Left lobe of liver (tissue), 2 donors: ENCODE measurements at places on chromosomes 12 and 14. TPM values are rescaled to one million over a fixed set of nuclear protein-coding genes. Genes with fewer than 3 reads are reported as not detected.

AKAP6 gene
- 7.2 TPM for total RNA-seq

DNA sequence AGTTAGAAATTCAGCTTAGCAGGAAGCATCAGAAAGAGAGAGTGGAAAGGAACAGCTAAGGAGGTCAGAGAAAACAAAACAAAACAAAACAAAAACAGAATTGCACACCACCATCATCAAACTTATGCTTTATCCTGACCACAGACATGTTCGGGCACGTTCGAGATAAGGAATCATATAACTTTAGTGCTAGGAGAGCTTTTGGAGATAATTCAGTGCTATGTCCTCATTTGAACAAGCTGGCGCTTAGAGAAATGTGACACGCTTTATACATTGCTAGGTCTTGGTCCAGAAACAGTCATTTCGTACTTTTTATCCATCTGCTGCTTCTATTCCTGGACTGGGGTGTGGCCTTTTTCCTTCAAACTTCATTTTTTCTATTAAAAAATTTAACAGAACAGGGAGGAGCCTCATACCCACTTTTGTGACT lies 213.1 kb downstream of the PTPRO start:
- no peak for DNase-seq

GRCh38 chr14:93346926-93347721 lies at the start of gene COX8C:
Gene COX8C, plus strand, starts transcription at chr14:93347182. Its CDS starts 87 bp downstream, at chr14:93347269.
- DNase-seq = no peak

- no peak for DNase-seq
These were observed 68.2 kb upstream of the IGF1 start for GRCh38 chr12:102548543-102548942.

DNA sequence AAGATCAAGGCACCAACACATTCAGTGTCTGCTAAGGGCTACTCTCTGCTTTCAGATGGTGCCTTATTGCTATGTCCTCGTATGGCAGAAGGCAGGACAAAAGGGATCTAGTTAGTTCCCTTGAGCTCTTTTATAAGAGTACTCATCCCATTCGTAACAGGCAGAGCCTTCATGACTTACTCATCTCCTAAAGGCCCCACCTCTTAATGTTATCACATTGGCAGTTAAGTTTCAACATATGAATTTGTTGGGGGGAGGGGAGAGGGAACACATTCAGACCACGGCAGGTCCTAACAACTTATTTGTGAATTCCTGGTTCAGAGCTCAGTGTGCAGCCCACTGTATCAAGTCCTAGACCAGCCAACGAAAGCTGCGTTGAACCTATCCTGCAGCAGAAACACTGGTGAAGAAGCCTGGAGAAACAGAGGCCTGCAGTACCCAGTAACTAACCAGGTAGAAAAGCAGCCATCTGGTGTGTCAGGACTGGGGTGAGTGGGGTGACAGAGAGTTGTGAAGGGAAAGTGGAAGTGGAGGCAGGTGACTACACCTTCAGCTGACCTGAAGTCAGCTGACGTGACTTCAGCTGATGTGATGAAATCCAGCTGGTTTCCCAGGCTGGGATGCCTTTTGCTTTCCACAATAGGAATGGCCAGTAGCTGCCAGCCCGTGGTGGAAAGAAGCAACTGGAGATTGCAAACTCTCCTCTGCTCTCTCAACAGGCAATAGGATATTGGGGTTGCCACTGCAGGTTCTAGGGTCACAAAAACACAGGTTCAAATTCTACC lies 101.6 kb upstream of the PLXNC1 start:
- DNase-seq = no peak

GRCh38 chr14:55333711-55334485 lies 62.7 kb downstream of the FBXO34 start:
- DNase-seq = no peak

DNA sequence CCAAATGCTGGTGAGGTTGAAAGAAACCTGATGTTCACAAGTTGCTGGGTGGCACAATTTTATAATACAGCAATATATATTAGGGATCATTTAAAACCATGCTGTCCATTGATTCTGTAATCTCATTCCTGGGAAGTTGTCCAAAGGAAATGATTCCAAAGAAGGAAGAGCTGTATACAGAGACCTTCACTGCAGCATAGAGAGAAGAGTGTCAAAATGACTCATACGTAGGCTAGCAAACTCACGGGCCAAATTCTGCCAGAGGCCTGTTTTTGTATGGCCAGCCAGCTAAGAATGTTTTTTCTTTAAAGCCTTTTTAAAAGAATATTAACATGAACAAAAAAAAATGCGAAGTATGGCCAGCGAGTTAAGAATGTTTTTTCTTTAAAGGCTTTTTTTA lies 69.2 kb upstream of the MED13L start:
- no peak for DNase-seq

WDHD1 gene
- 1.3 TPM for total RNA-seq

DNA sequence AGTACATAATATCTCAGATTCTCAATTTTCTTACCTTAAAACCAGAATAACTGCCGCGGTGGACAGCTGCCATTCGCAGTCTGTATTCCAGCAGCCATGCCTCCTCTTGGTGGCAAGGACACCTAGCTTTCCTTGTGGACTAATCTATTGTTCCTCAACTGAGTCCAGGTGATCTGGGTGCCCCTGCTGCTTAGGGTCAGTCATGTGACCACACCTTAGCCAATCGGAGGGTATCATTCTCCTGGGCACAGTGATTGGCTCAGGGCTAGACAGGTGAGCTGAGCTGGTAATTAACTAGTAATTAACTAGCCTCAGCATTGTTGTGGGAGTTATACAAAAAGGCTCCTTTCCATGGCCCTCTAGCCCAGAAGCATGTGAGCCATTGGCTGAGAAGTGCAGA lies 55.0 kb downstream of the RIMBP2 start:
- no peak for DNase-seq

L3HYPDH gene
- 16.7 TPM for total RNA-seq

TDG gene
- 7.0 TPM for total RNA-seq

DNA sequence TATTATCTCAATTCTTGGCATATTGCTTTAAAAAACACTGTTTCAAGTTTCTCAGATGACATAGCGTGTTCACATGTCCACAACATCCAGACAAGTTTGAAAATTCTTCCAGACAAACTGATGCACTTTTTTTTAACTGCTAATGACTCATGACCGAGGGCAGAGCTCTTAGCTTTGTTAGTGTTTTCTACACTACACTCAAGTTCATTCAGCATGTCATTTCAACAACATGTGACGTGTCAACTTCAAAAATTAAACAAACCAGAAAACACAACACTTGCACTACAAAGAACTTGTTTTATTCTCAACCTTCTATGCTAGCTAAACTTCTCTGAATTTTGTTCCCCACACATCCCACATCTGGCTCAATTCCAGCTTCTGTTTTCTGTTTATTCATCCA lies 1186.3 kb upstream of the FLRT2 start:
- no peak for DNase-seq

- peak; percentile 49 for DNase-seq
These were observed 830 bp upstream of the MIS18BP1 start for GRCh38 chr14:45253754-45254310.

DNA sequence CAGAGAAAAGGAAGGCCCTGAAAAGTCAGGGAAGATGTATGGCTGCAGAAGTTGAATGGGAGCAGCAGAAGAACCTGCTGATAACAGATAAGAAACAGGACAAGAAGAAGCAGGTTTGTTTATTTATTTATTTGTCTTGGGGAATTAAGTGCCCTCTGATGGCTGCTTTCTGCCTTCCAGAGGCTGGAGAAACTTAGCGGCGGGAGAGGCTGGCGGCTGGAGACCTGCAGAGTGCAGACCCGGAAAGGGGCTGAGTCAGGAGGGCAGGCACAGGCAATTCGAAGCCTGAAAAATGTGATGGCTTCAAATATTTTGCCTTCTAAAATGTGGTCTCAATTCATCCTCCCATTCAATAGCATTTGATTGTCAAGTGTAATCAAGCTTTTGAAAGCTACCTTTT lies 168.2 kb upstream of the GZMB start:
- DNase-seq = no peak

OR4E2 gene
- total RNA-seq = not detected

KLHL33 gene
- 0.20 TPM for total RNA-seq

DNA sequence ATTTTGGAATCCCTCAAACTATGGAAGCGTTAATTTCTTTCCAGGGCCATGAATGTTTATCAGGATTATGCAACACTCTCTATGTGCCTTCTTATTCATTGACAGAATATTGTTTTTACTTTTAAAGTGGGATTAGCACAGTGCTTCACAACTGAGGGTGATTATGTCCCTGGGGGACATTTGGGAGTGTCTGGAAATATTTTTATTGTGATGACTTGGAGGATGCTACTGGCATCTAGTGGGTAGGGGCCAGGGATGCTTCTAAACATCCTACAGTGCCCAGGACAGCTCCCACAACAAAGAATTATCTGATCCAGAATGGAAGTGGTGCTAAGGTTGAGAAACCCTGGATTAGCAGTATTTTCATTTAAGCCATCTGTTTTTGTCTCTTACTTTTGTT lies 338.5 kb upstream of the SOX5 start:
- no peak for DNase-seq

DNA sequence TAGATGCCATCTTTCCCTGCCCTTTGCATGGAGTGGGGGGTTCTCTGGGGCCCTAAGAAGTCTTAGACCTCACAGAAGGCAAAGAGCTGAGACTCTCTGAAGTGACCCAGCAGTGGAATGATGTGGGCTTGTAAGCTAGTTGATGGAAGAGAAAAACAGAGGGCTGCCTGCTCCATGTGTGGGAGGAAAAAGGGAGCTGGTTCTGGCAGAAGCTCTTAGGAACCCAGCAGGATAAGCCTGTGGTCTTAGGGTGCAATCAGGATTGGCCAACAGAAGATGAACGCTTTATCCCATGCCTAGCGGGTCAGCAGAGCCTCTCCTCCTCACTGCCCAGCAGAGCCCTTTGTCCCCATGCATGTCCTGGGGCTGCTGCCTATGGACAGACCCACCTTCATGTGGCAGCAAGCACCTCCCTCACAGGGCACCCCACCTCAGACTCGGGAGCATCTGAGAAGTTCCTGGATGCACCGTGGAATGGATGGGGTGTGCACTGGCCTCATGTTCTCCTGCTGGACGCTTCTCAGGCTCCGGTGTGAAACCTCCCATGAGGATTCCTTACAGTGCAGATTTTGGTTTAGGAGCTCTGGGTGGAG lies 152.7 kb downstream of the ADGRD1 start:
- DNase-seq = no peak

DNA sequence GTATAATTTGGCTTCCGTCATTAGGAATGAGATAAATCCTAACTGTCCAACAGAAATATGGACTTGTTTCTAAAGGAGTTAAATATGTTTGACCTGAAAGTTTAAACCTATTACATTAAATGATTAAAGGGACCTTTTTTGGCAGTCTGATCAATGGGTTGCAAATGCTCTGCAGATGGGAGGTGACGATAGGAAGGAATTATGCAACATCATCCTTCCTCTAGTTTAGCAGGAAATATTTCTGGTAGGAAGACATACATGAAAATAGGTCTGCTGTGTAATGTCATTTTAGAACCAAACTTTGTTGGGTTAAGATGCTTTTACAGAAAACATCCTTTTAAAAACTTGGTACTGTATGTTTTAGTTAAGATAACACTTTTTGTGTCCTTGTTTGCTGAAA lies 2.6 kb downstream of the LRRC10 start:
- DNase-seq = no peak

CYP27B1 gene
- total RNA-seq = 0.45 TPM

XPOT gene
- 29.4 TPM for total RNA-seq

GRCh38 chr12:123705935-123706334 lies 6.2 kb upstream of the ATP6V0A2 start:
- DNase-seq = no peak
